WTC11 (cell line): ENCODE measurements at places on chromosomes 16 and 17.

GRCh38 chr17:66387392-66387981 lies 85.1 kb downstream of the PRKCA start:
- no peak for DNase-seq

DNA sequence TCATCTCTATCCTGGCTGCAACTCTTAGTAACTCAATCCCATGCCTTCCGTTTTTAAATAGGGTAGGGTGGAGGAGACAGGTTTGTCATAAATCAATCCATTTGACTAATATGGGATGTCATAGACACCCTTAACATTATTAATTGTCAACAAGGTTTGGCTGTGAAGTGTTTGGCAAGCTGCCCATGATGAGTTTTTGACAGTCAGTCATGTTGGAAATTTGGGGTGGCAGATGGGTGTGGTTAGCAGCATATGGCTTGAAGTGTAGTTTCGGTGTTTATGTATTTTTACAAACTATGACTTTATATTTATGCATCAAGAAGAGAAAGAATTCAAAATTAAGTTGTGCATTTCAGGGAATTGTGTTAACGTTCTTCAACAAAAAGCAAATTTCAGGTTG lies 221.8 kb upstream of the CDH5 start:
- no peak for DNase-seq

GRCh38 chr16:4232541-4233386 lies 9.1 kb downstream of the SRL start:
- DNase-seq: no peak

DNA sequence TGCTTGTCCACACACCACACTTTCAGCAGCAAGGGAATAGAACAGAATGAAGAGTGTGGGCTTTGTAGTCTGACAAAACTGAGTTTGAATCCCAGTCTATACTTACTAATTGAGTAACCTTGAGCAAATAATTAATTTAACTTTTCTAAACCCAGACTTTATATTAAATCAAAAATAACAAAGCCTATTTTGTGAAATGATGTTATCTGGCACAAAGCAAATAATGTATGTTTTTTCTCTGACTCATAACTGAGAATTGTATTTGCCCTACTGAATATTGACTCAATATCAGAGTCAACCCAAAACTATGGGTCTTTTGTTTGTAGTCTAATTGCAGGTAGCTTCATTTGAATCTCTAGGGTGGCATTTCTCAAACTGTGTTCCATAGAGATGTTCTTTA lies 77.9 kb upstream of the TANC2 start:
- no peak for DNase-seq

DNA sequence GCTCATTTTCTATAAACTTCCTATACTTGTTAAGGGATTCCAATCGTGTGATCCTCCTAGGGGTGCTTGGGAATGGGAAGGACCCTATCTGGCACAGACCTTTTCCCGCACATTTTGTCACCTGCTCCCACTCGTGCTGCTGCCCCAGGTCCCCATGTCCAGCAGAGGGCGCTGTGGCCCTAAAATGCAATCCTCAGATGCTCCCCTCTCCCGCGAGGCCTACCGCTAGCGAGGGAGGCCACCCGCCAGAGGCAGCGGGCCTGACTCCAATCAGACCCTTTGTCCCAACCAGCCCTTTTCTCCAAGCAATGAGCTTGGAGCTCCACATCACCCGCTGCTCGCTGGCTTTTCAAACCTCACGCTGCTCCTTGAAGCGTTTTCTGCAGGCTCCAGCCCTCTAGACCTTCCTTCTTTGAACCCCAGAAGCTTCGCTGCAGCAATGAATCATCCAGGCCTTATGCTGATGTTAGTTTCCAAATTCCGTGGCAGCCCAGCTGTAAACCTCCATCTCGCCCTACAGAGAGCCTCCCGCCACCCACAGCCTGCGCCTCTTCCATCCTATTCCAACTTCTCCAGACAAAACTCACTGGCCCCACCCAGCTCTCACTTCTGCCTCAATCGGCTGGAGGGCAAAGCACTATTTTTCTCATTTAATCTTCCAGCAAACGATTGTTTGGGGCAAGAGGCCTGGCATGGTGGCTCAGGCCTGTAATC lies 23.6 kb upstream of the FZD2 start:
- DNase-seq: peak; percentile 97

GRCh38 chr16:9820476-9821246 lies 361.6 kb downstream of the GRIN2A start:
- peak; percentile 65 for DNase-seq

- no peak for DNase-seq
These were observed 25.6 kb downstream of the ADCY7 start for GRCh38 chr16:50291719-50292565.
